ENCODE measurements at places on chromosomes 6 and 20. TPM values are rescaled to one million over a fixed set of nuclear protein-coding genes. Genes with fewer than 3 reads are reported as not detected.

DNA sequence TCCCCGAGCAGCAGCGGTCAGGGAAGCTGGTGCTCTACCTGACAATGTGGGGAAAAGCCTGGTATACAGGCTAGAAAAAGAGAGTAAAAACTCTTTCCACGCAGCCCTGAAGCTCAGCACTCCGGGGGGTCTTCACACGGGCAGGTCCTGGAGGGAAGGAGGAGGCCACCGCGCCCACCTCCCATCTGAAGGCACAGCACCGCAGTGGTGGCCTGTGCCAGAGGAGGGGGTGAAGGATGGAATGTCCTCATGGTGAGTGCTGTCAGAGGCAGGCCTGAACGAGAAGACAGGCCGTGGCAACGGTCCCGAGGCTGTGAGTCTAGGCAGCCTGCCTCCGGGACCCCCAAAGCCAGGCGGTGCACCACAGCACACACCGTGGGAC, 5.8 kb downstream of the SLC2A4RG start:
- no peak overlapping the region for H3K4me3 ChIP-seq
- H3K4me1 ChIP-seq, result no peaks in the 10 kb centered on the region
- no peaks in the 10 kb centered on the region for H3K36me3 ChIP-seq
- H3K27me3 ChIP-seq, result no peaks in the 10 kb centered on the region

- H3K4me1 ChIP-seq, result no peaks in the 10 kb centered on the region
- DNase-seq, result no peak
- no peaks in the 10 kb centered on the region for H3K27me3 ChIP-seq
- H3K36me3 ChIP-seq, result no peaks in the 10 kb centered on the region
Measured at GRCh38 chr6:25016014-25016720, 80.4 kb upstream of the RIPOR2 start.

GRCh38 chr6:34559651-34560365, 3.7 kb upstream of the SPDEF start:
- no peaks in the 10 kb centered on the region for H3K36me3 ChIP-seq
- H3K4me3 ChIP-seq, result no peak overlapping the region
- no peak overlapping the region for H3K27ac ChIP-seq
- no peaks in the 10 kb centered on the region for H3K4me1 ChIP-seq

- no peaks in the 10 kb centered on the region for H3K4me1 ChIP-seq
- no peaks in the 10 kb centered on the region for H3K27me3 ChIP-seq
- no peak overlapping the region for H3K27ac ChIP-seq
- no peak overlapping the region for H3K4me3 ChIP-seq
- H3K36me3 ChIP-seq, result no peaks in the 10 kb centered on the region
Measured at GRCh38 chr6:158663625-158664165, 13.8 kb downstream of the SYTL3 start.

- H3K27ac ChIP-seq, result no peak overlapping the region
- H3K4me1 ChIP-seq, result no peaks in the 10 kb centered on the region
- no peaks in the 10 kb centered on the region for H3K36me3 ChIP-seq
- no peak for DNase-seq
- no peak overlapping the region for H3K4me3 ChIP-seq
- no peaks in the 10 kb centered on the region for H3K27me3 ChIP-seq
Measured at GRCh38 chr6:139248911-139249310, 42.9 kb downstream of the TXLNB start.

DNA sequence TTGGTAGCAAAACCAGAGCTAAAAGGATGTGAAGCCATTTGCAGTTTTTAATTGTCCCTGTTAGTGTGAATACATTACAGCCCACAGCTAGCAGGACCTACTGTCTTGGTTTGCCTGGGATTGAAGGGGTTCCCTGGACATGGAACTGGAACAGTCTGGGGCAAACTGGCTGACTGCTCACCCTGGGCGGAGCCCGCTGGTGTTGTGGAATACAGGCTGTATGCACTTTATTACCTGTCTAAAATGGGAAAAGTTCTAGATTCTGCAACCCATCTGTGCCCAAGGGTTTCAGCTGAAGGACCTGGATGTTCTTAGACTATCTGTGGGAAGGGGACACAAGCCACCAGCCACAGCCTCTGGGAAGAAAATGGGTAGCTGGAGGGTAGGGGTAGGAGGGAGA, 12.2 kb upstream of the CDKN1A start:
- no peaks in the 10 kb centered on the region for H3K36me3 ChIP-seq
- no peak overlapping the region for H3K4me3 ChIP-seq
- DNase-seq, result no peak
- no peak overlapping the region for H3K27ac ChIP-seq
- H3K4me1 ChIP-seq, result peaks cover 10% of the 10 kb centered on the region

GRCh38 chr6:34315780-34316179, 67.0 kb upstream of the SMIM29 start:
- no peaks in the 10 kb centered on the region for H3K27me3 ChIP-seq
- H3K4me1 ChIP-seq, result no peaks in the 10 kb centered on the region
- no peak overlapping the region for H3K27ac ChIP-seq
- H3K4me3 ChIP-seq, result no peak overlapping the region
- H3K36me3 ChIP-seq, result no peaks in the 10 kb centered on the region

Gene ATP6V1G2
- total RNA-seq, result 0.43 TPM

GRCh38 chr6:89010825-89011224, 47.4 kb upstream of the RNGTT start:
- no peaks in the 10 kb centered on the region for H3K4me1 ChIP-seq
- H3K36me3 ChIP-seq, result no peaks in the 10 kb centered on the region
- no peak for DNase-seq

GRCh38 chr6:167134448-167135328, 11.8 kb downstream of the CCR6 start:
- H3K36me3 ChIP-seq, result no peaks in the 10 kb centered on the region
- no peaks in the 10 kb centered on the region for H3K4me1 ChIP-seq
- no peak overlapping the region for H3K4me3 ChIP-seq
- no peak overlapping the region for H3K27ac ChIP-seq

GRCh38 chr20:59145924-59146779, 17.5 kb upstream of the ZNF831 start:
- H3K36me3 ChIP-seq, result no peaks in the 10 kb centered on the region
- H3K27me3 ChIP-seq, result no peaks in the 10 kb centered on the region
- H3K27ac ChIP-seq, result no peak overlapping the region
- no peaks in the 10 kb centered on the region for H3K4me1 ChIP-seq
- H3K4me3 ChIP-seq, result no peak overlapping the region
- DNase-seq, result no peak

- no peak overlapping the region for H3K27ac ChIP-seq
- H3K27me3 ChIP-seq, result no peaks in the 10 kb centered on the region
- DNase-seq, result no peak
- H3K4me1 ChIP-seq, result no peaks in the 10 kb centered on the region
- H3K4me3 ChIP-seq, result no peak overlapping the region
- no peaks in the 10 kb centered on the region for H3K36me3 ChIP-seq
Measured at GRCh38 chr20:29741594-29741893, 1515.9 kb upstream of the DEFB115 start.

Gene ADAT2
- 3.6 TPM for total RNA-seq

Gene CFB
- total RNA-seq, result 4,112 TPM

Data from right lobe of liver (tissue), 6 donors.